ENCODE measurements at places on chromosomes 6 and 20. TPM values are rescaled to one million over a fixed set of nuclear protein-coding genes. Genes with fewer than 3 reads are reported as not detected.

Gene VWA7
- 0.50 TPM for total RNA-seq

Gene BPIFB4
- not detected for total RNA-seq

Gene SOX18
- total RNA-seq, result 0.29 TPM

Gene TMEM30A
- total RNA-seq, result 172 TPM

Gene CASS4
- 12.4 TPM for total RNA-seq

All from smooth muscle cell of trachea (primary cell).